ENCODE measurements at places on chromosomes 7 and 10.

GRCh38 chr7:17940951-17941431, 697 bp upstream of the SNX13 start:
- DNase-seq: no peak

DNA sequence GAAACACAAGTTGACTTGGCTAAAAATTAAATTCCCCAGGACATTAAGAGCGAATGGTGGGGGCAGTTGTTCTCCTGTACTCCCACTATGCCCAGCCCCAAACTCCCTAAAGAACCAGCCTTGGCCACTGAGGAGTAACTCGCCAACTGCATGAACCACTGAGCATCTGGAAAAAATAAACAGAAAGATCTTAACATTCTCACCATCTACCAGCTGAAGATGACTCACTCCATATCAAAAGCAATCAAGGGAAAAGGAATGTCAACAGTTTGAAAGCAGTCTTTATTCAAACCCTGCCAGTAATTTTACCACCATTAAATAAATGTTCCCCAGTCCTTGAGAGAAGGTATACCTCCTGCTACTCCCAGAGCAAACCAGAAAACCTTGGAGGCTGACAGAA, 45.4 kb downstream of the CTTNBP2 start:
- DNase-seq: no peak

GRCh38 chr10:76388321-76389023, 957.0 kb downstream of the LRMDA start:
- no peak for DNase-seq

DNA sequence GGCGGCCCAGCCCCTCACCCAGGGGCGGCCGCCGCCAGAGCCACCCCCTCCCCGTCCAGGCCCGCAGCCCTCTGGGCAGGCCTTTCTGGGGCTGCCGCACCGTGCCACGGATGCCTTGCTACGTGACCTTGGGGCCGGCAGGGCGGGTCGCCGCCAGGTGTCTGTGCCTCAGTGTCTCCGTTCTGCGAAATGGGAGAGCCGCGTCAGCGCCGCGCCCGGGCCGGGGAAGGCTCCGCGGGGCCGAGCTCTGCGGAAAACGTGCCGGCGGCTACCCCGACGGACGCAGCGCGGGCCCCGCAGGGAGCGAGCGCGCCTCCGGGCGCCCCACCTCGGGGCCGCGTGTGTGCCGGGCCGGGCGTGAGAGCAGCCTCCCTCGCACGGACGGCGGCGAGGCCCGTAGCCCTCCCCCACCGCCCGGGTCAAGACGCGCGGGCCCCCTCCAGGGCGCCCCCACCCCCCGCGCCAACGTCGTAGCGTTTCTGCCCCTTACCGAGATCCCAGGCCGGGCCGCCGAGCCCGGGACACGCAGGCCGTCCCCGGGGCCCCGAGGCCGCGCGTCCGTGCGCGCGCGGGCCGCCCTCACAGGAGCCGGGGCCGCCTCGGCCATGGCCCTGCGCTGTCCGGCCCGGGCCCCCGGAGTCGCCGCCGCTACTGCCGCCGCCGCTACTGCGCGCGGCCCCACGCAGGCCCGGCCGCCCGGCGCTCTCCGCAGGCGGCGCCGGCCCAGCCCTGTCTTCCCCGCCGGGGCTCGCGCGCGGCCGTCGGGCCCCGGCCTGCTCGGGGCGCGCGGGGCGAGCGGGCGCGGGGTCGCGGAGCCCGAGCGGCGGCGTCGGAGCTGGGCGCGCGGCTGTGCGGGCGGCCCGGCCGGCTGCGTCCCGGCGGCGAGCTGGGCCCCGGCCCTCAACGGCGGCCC, 1.1 kb downstream of the ZNF777 start:
- no peak for DNase-seq

DNA sequence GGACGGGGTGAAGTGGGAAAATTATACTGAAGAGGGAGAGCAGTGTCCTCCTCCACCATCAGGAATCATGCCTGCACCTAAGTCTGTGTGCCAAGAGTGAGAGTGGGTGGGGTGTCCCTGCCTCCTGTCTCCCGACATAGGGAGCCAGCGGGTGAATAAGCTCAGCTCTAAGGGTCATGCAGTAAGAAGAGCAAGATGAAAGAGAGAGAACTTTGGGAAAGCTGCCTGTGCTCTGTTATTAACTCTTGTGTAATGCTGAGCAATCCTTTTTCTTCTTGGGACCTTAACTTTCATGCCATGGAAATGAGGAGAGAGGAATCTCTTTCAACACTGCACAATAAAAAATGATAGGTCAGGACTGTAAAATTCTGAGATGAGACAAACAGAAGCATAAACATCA, 7.9 kb upstream of the TCAF1 start:
- DNase-seq: no peak

DNA sequence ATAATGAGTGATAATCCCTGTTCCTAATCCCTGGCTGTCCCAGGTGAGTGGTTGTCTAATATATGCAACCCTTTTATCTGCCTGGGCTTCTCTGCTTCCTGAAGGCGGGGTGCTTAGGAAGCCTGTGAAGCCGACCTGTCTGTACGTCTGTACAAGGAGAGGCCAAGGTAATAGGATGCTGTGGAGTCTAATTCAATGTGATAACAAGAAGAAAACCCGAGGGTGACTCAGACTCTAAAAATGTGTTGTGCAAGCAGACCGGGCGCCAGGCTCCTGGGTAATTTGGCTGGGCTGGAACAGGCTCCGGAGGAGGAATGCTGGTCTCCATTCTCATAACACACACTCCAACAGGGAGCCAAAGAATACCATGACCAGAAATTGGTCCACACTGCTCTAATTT, 43.6 kb downstream of the THNSL1 start:
- no peak for DNase-seq

Data from amygdala (tissue), 56 donors.